NCI-H774 (cell line): ENCODE measurements at places on chromosomes 2 and 18.

DNA sequence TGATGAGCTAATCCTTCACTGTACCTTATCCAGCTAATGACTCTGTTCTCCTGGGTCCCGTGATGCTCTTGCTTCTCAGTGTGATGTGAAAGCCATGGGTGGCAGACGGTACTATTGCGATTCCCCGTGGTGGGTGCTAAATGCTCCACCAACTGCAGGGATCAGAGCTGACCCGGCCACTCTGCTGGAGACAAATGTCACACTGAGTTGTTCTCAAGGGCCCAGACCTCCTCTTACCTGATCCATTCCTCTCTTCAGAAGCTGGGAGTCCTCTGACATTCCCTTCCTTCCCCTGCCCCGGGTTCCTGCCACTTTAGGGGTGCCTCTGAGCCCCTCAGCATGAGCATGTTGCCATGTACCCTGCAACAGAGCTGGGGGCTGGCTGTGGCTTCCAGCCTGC lies 105.1 kb downstream of the MAPK4 start:
- DNase-seq, result no peak

DNA sequence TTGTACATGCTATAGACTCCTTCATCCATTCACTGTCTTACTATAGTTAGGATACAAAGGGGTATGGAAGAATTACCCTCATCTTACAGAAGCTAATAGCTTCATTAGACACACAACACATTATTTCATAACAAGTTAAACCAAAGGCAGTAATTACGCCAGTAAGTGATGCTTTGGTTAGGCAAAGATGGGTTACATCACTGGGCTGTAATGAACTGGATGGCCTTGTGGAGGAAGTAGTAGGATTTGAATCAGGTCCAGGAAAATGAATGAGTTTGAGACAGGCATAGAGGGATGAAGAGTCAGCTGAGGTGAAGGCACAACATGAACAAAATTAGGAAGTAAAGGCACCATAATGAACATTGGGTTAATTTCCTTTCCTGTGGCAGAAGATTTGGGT lies 80.1 kb downstream of the SOCS6 start:
- no peak for DNase-seq

DNA sequence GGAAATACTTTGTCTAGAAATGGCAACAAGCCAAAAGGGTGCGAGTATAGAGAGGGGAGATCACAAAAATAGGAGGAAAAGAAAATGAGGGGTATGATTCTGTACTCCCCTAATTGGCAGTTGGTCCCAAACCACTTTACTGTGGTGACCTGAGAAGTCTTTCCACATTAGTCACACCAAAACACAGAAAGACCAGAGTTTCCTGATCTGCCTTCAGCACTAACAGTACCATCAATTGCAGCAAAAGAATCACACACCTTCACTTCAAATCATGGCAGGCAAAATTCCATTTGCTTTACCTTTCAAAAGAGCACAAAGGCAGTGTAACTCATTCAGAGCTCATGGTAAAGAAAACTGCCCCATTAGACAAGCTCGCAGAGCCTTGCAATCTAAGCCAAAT lies 86.8 kb downstream of the ALK start:
- no peak for DNase-seq

DNA sequence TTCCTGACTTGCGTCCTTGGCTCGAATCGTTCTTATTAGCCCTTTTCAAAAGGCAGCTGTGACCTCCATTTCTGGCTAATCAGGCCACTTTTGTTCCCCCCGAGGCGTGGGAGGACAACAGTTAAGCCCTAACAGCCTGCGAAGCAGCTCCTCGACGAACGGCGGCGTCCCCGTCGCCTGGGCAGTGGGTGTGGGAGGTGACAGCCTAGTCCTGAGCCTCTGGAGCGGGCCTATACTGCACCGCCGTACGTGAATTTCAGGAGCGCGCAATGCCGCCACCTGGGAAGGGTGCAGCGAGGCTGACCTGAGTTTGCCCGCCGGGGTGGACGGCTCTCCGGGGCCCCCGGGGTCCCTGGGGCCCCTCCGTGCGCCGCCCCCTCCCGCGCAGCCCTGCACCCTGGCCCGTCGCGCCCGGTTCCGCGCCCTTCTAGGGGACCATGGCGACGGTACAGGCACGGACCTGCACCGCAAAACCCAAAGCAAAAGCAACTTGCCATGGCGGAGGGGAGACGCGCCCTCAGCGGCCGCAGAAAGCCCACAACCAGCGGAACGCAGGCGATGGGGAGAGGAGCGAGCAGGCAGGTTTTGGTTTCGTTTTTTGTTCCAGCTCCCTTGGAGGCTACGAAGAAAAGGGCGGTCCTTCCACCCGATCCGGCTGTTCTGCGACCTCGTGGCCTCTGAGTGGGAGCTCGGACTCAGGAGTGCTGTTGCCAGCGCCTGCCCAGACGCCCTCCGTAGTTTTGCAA lies at the start of gene RBM43:
Gene RBM43 (minus strand): TSS at position 633 of the 746 bp plus-strand sequence. CDS start 136 bp downstream, at position 497.
- peak; percentile 80 for DNase-seq

DNA sequence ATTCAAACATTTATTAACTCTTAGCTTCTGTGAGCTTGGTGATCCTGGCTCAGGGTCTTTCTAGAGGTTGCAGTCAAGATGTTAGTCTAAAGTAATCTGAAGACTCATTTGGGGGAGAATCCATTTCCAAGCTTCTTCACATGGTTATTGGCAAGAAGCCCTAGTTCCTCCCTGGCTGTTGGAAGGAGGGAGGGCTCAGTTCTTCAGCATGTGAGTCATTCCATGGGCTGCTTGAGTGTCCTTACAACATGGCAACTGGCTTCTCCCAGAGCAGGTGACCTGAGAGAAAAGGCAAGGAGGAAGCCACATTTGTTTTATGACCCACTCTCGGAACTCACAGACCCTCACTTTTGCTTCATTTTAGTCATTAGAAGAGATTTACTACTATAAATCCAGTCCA lies 10.6 kb upstream of the C2orf74 start:
- DNase-seq, result no peak

- DNase-seq, result no peak
These were observed 31.8 kb downstream of the MBD5 start for GRCh38 chr2:148052687-148053086.
